ENCODE measurements at places on chromosomes 6 and 20. TPM values are rescaled to one million over a fixed set of nuclear protein-coding genes. Genes with fewer than 3 reads are reported as not detected.

DNA sequence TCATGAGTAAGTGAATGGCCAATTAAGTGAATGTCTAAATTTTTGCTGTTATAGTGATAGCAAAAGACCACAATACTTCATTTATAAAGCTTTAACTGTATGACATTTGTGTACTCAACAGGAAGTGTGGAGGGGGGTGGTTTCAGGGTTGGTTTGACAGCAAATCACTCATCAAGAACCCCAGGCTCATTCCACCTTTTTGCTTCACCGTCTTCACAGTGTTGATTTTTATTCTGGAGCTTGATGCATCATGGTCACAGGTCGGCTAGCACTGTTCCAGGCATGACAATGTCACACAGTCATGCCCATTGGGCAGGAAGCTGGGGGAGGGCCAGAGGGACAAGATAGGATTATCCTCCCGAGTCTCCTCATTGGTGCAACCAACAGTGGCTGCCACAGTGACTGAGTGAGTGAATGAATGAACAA lies 75.0 kb downstream of the MDGA1 start:
- H3K36me3 ChIP-seq, result no peaks in the 10 kb centered on the region
- DNase-seq, result no peak
- H3K4me3 ChIP-seq, result no peak overlapping the region
- peaks cover 45% of the 10 kb centered on the region for H3K4me1 ChIP-seq

DNA sequence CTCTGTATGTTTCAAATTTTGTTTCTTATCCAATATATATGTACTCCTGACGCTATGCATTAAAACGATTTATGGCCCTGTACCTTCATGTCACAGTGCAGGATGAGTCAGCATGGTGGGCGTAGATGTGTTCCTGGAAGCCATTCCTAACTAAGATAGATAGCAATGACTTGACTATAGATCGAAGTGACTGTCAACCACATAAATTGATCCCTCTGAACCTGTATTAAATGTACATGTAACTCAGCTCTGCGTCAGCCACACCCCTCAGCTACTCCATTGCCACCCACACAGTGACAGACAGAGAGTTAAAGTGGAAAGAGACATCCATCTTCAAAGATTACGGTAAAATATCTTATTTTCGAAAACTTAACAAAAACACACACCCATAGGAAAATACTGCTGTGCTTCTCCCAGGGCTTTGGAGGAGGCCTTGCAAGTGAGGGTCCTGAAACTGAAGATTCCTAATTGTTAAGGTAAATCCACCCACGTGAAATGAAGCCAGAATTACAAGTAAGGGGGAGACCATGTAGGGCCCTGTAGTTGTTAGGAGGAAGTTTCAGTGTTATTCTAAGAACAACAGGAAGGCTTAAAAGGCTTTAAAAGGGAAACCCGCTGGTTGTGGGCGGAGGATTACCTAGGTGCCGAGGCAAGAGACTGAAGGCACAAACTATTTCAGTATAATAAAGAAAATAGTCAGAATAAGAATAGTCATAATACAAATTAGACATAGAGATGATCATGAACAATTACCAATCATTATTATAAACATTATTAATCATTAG lies 10.3 kb upstream of the RAD21L1 start:
- peak overlapping the region; percentile 38 for H3K4me3 ChIP-seq
- H3K36me3 ChIP-seq, result no peaks in the 10 kb centered on the region
- H3K27me3 ChIP-seq, result no peaks in the 10 kb centered on the region
- DNase-seq, result peak; percentile 39

DNA sequence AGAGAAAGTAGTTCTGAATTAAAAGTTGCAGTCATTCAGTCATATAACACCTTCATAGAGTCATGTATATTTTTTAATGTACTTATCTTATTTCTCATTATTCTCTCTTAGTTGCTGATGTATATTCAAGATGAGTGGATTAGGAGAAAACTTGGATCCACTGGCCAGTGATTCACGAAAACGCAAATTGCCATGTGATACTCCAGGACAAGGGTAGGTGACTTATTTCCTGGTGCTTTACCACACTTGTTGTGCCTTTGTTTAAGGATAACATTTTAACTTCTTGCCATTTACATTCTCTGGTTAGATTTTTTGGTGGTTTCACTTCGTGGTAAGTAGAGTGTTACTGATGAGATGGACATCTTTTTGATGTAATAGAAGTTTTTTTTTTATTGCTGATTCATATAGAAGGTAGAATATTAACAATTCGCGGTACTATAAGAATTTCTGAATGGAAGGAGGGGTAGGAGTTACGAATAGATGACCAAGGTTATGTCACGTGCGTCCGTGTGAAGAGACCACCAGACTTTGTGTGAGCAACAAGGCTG lies 120.5 kb downstream of the NCOA3 start:
- no peak for DNase-seq
- H3K4me1 ChIP-seq, result peaks cover 20% of the 10 kb centered on the region
- no peak overlapping the region for H3K4me3 ChIP-seq
- peaks cover 22% of the 10 kb centered on the region for H3K36me3 ChIP-seq
- H3K27ac ChIP-seq, result no peak overlapping the region

DNA sequence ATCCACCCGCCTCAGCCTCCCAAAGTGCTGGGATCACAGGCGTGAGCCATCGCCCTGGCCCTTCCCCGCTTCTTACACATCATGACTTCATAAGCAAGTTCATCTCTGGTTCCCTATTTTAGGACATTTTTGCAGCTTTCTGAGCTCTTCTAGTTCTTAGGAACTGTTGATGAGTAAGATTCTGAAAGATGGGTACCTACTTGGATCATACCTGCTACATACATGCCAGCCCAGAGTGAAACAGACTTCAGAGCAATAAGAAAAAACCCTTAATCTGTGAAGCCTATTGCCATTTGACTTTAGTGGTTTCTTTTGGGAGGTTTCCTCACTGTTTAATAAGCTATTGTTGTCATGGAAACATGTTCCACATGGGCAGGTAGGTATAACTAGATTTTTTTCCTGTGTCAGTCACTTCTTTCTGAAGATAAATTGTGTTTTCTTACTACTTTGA lies 27.9 kb upstream of the TMEM217 start:
- H3K27me3 ChIP-seq, result no peaks in the 10 kb centered on the region
- no peak for DNase-seq
- H3K36me3 ChIP-seq, result peaks cover 18% of the 10 kb centered on the region
- H3K4me1 ChIP-seq, result peaks cover 14% of the 10 kb centered on the region
- H3K27ac ChIP-seq, result no peak overlapping the region

The TNNC2 gene
- not detected for total RNA-seq

The MYB gene
- total RNA-seq, result 37.2 TPM

All from activated naive CD8-positive, alpha-beta T cell treated with anti-CD3 and anti-CD28 coated beads for 36 hours (primary cell).